SW480 (cell line): ENCODE measurements at places on chromosomes 11 and 22.

GRCh38 chr11:15783619-15784018 lies 572.7 kb downstream of the SOX6 start:
- DNase-seq = no peak

DNA sequence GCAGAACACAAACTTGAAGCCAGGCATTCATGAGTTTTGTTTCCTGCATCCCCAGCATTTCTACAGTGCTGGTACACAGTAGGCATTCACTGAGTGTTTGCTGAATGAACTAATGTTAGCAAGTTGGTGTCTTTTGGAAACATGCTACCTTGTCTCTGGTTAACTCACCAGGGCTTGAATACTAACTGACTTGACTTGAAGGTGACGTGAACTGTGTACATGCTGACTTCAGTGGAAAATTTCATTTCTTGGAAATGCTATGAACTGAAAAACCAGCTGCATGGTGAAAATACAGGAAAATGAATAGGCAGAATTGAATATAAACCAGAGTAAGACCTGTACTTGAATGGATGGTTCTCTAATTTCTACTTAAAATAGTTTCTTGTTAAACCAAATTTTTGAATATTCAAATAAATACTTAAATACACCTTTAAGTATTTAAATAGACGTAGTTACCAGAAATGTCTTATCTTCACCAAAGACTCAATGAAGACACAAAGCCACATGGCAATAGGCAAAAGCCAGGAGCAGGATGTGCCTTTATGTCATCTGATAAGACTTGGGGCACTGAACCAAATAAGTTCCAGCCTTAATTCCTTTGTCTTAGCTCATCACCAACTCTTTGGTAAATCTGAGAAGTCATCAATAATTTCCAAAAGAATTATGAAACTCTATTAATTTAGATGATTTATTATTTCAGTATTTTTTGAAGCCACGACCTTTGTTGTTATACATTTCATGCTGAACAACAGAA lies 39.7 kb upstream of the POU2AF2 start:
- no peak for DNase-seq

DNA sequence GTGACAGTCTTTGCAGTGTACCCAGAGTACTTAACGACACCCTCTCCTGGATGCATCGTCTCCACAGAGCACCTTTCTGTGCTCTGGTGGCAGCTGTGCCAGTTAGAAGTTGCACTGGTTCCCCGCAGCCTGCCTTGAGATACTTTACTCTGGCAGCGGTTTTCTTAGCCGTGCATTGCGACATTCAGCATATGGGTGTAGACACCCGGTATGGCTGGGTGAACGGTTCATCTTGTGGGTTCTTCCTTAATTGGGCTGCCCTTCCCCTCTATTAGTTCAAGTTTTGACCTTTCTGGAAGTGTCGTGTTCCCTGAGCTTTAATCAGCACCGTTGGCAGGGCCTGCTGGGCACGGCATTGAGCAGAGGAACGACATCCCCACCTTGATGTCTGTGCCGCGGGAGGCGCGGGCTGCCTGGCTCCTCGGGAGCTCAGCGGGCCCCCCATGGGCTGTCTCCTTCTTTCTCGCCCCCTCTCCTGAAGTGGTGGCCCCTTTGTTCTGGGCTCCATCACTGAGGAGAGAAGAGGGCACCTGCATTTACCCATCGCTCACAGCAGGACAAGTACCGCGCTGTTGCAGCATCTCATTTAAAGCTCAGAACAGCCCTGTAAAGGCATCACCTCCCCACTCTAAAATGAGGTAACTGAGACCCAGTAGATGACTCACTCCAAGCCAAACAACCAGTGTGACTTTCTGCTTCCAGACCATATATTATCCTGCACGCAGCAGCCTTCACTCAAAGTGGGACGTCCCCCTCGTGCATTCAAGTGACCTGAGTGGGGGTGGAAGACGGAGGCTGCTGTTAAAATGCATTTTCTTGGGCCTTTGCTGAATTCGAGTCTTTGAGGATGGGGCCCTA lies 13.3 kb downstream of the FAM83F start:
- DNase-seq = no peak

- no peak for DNase-seq
Measured at GRCh38 chr11:95671768-95672167, 117.8 kb downstream of the FAM76B start.

- DNase-seq = no peak
Measured at GRCh38 chr11:93524858-93525257, 18.3 kb downstream of the SMCO4 start.

GRCh38 chr22:44438481-44439131 lies 59.4 kb downstream of the RTL6 start:
- no peak for DNase-seq

DNA sequence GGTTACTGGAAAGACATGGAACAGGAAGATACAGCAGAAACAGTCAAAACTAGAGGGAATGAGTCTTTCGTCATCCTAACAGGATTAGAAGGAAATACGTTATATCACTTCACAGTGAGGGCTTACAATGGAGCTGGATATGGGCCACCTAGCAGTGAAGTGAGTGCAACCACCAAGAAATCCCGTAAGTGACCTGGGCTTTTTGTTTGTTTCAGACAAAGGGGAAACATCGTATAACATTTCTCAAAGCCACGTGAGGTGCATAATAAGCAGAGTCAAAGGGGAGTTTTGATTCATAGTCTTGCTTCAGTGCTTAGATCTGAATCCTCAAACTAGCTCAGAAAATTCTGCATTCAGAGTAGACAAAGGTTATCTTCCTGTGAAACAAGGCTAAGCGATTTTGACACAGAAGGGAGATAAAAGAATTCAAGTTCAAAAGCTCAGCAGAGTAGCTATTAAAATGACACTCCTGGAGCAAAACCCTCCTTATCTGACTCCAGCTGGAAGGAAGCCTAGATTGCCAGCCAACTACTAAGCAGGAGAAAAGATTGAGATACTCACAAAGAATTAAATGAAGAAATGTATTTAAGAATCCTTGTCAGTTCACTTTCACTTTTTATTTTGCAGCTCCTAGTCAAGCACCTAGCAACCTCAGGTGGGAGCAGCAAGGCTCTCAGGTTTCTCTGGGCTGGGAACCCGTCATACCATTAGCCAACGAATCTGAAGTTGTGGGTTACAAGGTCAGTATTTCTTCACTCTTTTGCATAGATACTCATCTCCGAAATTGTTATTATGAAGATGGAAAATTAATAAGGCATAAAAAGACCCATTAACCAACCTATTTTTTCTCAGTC lies 346.4 kb upstream of the ARHGAP42 start:
- no peak for DNase-seq

GRCh38 chr22:43118024-43118849 lies 7.7 kb downstream of the BIK start:
- no peak for DNase-seq

- no peak for DNase-seq
Measured at GRCh38 chr11:112288021-112288420, 27.4 kb upstream of the PLET1 start.

DNA sequence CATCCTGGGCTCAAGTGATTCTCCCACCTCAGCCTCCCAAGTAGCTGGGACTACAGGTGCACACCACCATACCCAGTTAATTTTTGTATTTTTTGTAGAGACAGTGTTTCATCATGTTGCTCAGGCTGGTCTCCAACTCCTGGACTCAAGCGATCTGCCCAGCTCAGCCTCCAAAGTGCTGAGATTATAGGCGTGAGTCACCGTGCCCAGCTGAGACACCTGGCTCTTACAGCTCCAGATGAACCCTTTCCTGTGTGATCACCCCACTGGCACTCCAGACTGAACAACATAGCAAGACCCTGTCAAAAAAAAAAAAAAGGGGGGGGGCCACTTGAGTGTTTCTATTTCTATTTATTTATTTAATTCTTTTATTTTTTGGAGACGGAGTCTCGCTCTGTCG lies 1.0 kb upstream of the ADSL start:
- DNase-seq = no peak

DNA sequence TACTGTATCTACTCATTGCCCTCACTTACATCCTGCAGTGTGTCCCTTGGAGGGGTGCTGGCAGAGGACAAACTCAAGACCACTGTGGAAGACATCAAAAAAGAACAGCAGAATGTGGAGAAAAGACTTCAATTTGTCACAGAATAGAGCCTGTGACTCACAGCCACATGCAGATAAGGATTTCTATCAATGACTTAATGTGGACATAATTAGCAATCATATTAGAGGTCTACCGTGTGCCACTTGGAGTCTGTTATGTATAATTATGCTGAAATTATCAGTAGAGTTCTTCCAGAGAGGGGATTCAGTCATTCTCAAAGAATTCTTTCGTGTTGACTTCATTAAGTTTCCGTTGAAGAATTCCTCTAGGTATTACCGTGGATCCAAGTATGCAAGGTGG lies 473.5 kb downstream of the MIAT start:
- no peak for DNase-seq

GRCh38 chr22:22897091-22897490 lies 9.5 kb downstream of the IGLL5 start:
- no peak for DNase-seq

DNA sequence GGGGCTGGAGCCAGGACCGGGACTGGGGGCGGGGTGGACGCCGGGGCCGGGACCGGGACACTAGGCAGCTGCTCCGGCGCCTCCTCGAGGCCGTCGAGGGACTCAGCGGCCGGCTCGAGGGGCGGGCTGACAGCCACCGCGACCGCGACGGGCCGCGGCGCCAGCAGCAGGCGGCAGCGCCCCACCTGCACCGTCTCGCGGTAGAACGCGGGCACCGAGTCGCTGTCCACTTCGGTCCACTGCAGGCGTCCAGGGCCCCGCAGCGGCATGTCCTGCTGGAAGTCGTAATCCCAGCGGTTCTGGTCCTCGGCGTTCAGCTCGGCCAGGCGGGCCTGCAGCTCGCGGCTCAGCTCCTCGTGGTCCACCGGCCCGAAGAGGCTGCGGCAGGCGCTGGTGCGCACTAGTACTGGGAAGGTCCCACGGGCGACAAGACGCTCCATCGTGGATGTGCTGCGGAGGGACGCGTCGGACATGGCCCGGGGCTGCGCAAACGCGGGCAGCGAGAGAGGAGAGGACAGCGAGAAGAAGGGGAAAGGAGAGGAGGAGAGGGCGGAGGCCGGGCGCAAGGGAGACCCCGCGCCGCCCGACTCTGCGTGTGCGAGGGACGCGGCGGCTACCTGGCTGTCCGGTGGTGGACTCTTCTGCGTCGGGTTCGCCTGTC lies 428 bp downstream of the CDKN1C start:
- DNase-seq = peak; percentile 67

DNA sequence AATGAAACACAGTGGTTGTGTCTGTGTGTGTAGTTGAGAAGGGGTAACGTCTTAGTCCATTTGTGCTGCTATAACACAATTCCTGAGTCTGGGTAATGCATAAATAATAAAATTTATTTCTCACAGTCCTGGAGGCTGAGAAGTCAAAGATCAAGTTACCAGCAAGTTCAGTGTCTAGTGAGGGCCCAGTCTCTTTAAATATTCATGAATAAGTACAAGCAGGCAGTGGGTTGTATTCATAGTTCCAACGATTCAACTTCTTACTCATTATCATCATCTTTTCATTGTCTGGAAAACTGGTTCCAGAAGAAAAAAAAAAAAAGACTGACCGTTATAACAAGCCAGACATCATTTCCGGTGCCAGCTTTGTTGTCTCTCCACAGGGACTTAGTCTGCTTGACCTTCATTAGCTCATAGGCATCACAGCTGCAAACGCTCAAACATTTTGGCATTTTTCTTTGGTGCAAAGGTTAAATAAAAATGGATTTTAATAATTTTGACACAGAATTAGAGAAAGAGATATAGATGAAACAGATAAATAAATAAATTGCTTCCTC lies 1297.5 kb downstream of the LRRC4C start:
- DNase-seq = no peak

DNA sequence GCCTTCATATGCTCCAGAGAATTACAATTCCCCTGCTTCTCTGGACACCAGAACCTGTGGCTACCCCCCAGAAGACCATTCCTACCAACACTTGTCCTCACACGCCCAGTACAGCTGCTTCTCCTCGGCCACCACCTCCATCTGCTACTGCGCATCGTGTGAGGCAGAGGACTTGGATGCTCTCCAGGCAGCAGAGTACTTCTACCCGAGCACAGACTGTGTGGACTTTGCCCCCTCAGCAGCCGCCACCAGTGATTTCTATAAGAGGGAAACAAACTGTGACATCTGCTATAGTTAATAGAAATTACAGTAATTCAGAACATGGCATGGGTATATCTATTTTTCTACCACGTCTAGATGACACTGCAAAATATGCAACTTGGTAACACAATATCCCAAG lies 9.8 kb downstream of the POU2AF3 start:
- peak; percentile 47 for DNase-seq

DNA sequence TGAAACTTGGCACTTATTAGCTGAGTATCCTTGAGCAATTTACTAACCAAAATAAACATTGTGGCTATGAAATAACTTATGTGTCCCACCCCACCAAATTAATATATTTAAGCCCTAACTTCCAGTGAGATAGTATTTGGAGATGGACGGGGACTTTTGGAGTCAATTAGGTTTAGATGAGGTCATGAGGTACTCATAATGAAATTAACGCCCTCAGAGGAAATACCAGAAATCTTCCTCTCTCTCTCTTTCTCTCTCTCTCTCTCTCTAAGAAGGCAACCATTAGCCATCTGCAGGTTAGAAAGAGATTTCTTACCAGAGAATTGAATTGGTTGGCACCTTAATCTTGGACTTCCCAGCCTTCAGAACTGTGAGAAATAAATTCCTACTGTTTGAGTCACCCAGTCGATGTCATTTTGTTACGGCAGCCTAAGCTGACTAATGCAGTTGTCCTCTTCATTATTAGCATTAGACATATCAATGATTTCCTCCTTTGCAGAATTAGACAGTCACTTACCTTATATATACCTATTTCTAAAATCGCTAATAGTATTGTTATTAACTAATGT lies 1284.0 kb downstream of the FAM181B start:
- DNase-seq = no peak

DNA sequence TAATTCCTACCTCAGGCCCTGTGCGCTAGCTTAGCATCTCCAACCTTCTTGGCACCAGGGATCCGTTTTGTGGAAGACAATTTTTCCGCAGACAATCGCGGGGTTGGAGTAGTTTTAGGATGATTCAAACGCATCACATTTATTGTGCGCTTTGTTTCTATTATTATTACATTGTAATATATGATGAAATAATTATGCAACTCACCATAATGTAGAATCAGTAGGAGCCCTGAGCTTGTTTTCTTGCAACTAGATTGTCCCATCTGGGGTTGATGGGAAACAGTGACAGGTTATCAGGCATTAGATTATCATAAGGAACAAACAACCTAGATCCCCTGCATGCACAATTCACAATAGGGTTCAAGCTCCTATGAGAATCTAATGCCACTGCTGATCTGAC lies 52.3 kb downstream of the AMOTL1 start:
- DNase-seq = no peak

DNA sequence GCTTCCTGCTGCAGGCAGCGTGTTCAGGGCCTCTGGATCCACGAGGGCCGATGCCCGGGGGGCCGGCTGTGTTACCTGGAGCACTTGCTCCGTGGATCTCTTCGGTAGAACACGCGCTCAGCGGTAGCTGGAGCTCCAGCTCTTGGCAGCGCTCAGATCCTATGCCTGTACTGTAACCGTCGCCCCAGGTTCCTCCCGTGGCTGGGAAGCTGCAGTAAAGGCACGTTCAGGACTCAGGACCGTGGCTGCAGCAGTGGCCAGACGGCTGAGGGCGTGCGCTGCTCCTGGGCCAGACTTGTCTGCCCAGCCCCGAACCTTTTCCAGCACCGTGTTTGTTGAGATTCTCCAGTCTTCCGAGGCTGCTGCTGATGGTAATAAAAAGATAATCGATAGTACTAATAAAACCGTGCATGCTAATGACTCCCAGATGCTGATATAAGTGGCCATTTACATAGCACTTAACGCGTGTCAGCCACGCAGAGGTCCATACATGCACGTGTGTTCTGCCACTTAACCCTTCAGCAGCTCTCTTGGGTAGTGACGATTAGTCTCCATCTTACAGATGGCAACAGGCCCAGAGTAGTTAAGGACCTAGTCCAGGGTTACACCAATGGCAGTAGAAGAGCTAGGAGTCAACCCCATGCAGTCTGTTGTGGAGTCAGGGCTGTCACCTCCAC lies 1.4 kb downstream of the MOV10L1 start:
- no peak for DNase-seq
